ENCODE measurements at places on chromosomes 1 and 21.

GRCh38 chr1:32077451-32077850 lies 4.7 kb downstream of the TMEM39B start:
- no peak for DNase-seq

DNA sequence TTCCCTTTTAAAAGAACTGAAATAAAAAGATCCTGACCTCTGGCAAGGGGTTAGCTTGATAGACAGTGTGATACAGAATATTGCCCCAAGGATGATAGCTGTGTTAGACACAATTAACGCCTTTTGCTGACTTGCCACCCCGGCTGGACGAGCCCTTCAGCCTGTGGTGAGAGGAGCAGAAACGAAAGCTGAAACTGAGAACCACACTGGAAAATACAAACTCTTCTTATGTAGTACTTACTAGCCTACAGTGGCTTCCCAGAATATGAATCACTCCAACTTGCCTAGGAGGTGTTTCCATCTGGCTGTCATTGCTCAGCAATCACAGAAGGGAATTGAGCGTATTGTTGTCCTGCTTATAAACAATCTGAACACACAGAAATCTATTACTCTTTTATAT lies 22.9 kb downstream of the SAMSN1 start:
- peak; percentile 47 for DNase-seq

DNA sequence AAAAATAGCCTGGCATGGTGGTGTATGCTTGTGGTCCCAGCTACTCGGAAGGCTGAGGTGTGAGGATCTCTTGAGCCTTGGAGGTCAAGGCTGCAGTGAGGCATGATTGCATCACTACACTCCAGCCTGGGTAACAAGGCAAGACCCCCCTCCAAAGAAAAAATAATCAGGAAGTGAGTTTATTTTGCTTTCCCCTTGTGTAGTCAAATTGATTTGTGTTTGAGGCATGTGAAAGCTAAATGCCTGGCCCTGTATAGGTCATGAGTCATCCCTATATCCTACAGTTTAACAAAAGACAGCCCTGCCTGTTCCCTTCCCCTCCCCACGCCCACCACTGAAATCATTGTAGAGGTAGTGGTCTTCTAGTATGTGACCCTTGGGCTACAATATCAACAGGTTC lies 241.4 kb upstream of the JUN start:
- no peak for DNase-seq

DNA sequence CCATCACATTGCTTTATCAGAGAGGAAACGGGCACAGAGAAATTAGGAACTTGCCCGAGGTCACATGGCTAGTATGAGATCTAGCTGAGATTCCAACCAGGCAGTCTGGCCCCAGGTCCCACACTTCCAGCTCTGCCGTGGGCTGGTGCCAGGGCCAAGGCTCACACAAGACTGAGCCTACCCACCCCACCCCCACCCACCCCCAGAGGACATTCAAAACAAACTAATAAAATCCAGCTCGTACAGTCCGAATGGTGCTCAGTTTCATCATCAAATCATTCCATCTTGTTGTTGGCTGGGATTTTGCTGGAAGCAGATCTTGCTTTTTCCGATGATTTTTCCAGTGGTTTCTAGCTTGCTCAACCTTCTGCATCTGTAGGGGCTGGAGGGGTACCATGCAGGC lies 27.9 kb downstream of the MATN1 start:
- DNase-seq = no peak

- DNase-seq = no peak
Measured at GRCh38 chr21:21182401-21183010, 184.3 kb downstream of the NCAM2 start.

DNA sequence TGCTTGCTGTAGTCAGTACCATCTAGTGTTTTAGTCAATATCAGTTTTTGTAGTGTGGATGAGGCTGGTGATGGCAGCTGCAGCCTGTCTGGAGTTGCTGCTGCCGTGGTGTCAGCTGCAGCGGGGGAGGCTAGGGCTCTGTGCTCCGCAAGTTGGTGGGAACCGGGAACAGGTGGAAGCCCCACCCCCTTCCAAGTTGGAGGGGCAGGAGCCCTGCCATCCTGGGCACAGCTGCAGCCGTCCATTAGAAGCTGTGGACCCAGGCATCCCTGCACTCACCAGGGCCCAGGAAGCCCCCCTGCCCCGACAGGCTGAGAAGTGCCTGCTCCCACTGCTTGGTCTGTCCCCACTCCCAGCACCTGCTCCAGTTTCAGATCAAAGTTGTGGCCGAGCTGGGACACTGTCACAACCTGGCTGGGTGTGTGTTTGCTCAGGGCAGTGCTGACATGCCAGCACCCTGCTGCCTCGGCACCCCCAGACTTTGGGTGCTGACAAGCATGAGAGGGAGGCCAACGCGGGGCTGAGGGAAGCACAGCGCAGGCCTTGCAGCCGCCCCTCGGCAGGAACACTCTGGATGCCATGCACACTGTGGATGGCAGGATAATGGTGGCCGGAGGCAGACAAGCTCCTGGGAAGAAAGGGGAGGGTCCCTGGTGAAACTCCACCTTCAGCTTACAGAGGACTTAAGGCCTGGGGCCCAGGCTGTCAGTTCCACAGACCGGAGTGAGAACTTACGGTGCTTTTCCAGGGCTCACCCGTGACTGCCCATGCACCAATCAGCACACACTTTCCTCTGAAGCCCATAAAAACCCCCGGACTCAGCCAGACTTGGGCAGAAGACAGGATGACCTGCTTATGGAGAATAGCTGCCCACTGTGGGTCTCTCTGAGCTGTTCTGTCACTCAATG lies 86.9 kb downstream of the ADARB1 start:
- DNase-seq = no peak

- no peak for DNase-seq
Measured at GRCh38 chr1:217315346-217315745, 315.5 kb downstream of the GPATCH2 start.

- peak; percentile 40 for DNase-seq
Measured at GRCh38 chr1:234844479-234845031, 234.6 kb upstream of the IRF2BP2 start.

DNA sequence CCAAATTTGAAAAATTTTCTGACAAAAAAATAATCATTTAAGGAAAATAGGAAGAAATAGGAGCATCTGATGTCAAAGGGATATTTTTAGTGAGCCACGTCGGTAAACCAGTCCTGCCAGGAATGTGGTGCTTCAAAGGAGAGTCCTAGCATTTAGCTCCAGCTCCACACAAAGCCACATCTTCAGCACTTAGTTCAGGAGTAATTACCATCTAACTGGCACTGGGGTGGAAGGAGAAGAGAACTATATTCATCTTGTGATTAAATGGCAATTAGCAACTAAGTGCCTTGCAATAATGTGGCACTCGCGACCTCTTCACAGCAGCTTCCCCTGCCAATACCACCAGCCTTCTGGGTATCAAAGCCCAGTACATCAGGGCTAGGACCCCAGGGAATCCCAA lies 409.1 kb downstream of the SETD4 start:
- no peak for DNase-seq

- DNase-seq = no peak
Measured at GRCh38 chr1:205150651-205151428, 29.1 kb upstream of the RBBP5 start.

GRCh38 chr1:227308367-227309336 lies 9.6 kb downstream of the CDC42BPA start:
- no peak for DNase-seq

GRCh38 chr1:17348593-17349234 lies 23.3 kb upstream of the PADI6 start:
- DNase-seq = no peak

GRCh38 chr1:27097484-27097917 lies 57.4 kb downstream of the SLC9A1 start:
- peak; percentile 77 for DNase-seq

- no peak for DNase-seq
Measured at GRCh38 chr21:34166468-34166867, 93.1 kb downstream of the MRPS6 start.

GRCh38 chr1:1286313-1287261 lies 6.4 kb downstream of the SCNN1D start:
- no peak for DNase-seq

Data from CD4-positive, alpha-beta T cell treated with Interleukin-12 subunit alpha and Interleukin-12 subunit beta, for 1 hour (primary cell).